ENCODE measurements at places on chromosomes 2 and 18. TPM values are rescaled to one million over a fixed set of nuclear protein-coding genes. Genes with fewer than 3 reads are reported as not detected.
A peak's percentile ranks its signal among the peaks of the same experiment; 100 is the strongest.

The SLC9A2 gene
- total RNA-seq: 8.8 TPM

The ASAP2 gene
- total RNA-seq: 34.5 TPM

The HOXD4 gene
- 1.8 TPM for total RNA-seq

The ATAD2B gene
- total RNA-seq: 8.6 TPM

The GBX2 gene
- 30.5 TPM for total RNA-seq

The MSTN gene
- total RNA-seq: not detected

The DOK6 gene
- not detected for total RNA-seq

The PAX8 gene
- total RNA-seq: 2.6 TPM

The POTEJ gene
- not detected for total RNA-seq

The AQP12A gene
- total RNA-seq: not detected

The KCNK3 gene
- 0.04 TPM for total RNA-seq

The DAW1 gene
- 1.0 TPM for total RNA-seq

The STARD6 gene
- total RNA-seq: not detected

DNA sequence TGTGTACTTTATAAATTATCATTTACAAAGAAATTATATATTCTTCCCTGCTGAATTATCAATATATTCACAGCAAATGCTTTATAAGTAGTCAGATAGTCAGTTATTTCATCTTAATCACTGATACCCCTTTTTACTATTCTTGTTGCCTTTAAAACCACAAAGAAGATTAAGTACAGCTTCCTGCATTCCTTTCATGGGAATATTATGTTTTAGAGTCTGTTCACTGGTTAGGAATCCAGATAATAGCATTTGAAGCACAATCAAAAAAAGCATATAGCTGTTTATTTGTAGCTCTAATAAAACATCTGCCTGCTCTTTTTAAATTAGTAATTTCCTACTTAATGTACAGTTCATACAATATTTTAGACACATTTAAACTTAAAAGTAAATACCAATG is 508.9 kb downstream of the FBXO15 start:
- peak; percentile 33 for DNase-seq

DNA sequence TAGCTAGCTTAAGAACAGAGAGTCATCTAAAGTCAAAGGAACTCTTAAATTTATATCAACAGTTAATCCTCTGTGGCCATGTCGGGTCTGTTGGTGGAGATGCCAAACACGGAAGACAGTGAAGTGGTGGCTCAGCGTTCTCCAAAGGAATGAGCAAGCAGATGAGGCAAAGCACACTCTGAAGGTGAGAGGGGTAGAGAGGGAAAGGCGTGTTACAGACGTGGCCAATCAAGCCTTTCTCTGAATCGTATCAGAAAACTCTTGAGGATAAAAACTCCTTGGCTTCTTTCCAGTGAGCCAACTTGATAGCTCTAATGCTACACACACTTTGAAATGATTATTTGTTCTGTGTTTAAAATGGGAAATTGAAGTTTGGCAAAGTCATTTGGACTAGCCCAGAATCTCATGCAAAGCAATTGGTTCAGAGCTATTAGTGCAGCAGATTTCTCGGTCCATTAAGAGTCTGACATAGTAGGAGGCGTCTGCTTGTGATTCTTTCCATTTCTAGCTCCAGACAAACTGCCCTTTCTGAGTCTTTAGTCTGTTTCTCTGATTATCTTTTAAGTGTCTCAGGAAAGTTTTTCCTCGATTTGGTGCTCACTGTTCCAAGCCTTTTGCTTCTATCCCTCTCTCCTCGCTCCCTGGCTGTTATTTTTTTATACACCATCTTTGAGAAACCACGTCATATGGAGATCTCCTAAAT is 57.5 kb upstream of the CPO start:
- no peak for DNase-seq

DNA sequence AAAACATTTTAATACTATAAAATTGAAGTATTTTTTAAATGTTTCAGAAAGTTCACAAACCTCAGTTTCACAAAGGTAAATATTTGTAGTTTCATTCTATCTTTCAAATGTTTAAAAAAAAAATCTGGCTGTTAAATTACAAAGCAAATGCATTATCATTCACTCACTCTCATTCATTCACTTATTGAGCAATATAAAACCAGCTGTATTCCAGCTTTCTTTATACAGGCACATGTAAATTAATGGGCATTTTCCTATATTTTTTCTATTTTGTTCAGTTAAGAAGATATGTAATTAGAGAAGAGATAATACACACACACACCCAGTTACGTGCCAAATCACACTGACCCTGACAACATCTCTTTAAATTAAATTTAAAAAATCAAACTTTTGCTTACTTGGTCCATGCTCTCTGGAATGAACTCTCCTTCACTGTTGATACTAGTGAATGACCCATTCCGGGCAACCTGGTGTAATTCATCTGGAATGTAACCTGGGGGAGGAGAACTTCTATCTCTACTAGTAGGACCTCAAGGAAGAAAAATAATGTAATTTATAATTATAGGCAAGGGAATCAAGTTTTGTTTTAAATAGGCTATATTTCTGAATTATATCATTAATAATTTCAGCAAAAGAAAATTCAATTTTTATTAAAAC is 32.5 kb upstream of the ERCC3 start:
- peak; percentile 15 for DNase-seq

GRCh38 chr2:11305958-11306357 is 38.5 kb downstream of the ROCK2 start:
- peak; percentile 56 for DNase-seq

- DNase-seq: no peak
Observed at GRCh38 chr2:168934826-168935225, 33.7 kb downstream of the G6PC2 start.

GRCh38 chr2:65364986-65365733 is 67.2 kb downstream of the SPRED2 start:
- no peak for DNase-seq

- no peak for DNase-seq
Observed at GRCh38 chr2:174611006-174611405, 13.4 kb upstream of the WIPF1 start.

DNA sequence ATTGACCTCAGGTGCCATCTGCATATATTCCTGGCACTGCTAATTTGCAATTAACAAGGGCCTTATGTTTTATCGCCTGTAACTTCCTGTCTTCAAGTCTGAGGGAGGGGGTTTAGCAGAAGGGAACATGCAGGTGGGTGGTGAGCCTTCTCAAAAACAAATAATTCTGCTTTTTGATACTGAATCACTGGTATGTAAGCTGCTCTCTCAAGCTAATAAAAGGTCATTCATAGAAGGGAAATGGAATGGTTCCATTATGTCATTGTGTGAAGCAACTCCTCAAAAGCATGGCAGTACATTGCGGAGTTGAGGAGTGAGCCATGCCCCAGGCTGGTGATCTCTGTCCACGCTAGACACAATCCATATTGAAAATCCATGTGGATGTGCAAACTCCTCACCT is 414.8 kb upstream of the ID2 start:
- DNase-seq: no peak

DNA sequence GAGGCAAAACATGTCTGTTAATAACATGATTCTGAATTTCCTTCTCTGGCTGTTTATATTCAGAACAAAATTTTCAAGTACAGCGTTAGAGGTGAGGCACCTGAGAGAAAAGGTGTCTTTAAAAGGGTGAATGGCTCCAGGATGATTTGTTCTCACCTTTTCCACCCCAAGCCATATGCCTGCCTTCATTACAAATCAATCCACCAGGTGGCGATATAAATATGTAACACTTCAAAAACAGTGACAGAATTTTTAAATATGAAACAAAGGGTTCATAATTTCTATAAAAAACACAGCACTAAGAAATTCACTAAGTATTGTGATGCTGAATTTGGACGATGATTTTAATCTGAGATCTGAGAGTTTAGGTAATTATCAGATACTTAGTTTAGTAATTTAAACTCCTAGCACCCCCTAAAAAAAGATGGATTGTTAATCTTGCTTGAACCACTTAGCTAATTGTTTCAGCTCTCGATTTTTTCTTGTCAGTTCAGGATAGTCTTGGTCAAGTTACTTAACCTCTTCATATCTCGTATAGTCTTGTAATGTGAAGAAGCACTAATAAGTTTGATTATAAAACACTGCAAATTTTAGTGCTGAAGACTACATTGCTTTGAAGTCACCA is 528.8 kb downstream of the CPS1 start:
- DNase-seq: peak; percentile 81

DNA sequence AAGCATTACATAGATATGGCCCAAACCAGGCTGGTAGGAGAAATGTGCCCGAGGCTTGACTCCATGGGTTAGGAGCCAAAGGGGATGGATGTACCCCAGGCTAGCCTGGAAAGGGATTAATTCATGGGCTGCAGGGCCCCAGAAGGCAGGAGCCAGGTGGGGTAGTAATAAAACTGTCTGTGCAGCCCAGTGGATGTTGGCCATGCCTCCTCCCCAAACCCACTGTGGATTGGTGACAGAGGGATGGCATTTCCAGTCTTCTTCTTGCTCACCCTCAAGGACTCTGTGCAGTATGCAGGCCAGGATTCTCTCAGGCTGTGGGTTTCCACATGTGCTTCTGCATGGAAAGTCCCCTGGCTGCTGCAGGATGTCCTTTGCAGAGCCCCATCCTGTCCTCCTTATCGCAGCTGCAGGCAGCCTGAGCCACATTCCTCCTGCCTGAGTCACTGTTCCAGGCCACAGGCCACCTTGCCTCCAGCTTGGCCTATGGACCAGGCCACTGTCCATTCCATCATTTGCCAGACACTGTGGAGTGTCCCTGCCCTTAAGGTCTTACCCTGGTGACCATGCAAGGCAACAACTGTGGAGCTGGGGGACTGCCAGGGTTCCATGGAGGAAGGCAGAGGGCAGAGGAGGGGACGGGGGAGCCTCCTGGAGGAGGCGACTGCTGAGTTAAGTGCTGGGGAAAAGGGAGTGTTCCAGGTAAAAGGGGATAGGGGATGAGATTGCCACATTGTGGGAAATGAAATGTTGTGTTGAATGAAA is 38.9 kb downstream of the INO80C start:
- peak; percentile 71 for DNase-seq

GRCh38 chr2:238875101-238875470 is 27.2 kb downstream of the TWIST2 start:
- DNase-seq: no peak

- no peak for DNase-seq
Observed at GRCh38 chr2:162390801-162391200, 46.9 kb downstream of the GCA start.

GRCh38 chr2:8282858-8283252 is 399.0 kb upstream of the ID2 start:
- no peak for DNase-seq

GRCh38 chr2:86492048-86492453 is 50.9 kb downstream of the KDM3A start:
- no peak for DNase-seq

- DNase-seq: no peak
Observed at GRCh38 chr18:79167526-79168190, 98.5 kb downstream of the ATP9B start.

DNA sequence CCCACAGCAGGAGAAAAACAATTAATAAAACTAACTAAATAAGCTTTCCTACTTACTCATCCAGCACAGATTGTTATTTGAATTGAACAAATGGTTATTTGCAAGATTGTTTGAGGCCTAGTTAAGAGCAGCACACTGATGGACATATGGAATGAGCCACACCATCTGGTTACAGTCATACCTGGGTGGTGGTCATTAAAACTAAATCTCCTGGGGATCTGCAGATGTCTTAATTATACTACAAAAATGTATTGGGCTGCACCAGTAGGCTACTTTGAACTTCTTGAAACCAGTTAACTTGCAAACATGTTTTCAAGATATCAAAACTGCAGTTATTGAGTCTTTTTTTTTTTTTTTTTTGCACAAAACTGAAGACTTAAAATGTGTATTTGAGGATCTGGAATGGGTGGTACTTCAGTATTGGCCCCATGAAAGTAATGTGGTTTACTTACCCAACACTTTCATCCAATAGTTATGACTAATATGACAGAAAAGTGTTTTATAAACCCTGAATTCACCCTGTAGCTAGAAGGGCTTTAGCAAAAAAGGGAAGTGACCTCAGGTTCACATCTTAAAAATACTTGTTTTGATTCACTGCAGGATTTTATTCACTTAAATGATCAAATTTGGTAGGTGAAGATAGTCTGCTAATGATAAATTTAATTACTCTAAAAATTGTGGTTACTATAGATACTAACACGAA is 10.8 kb downstream of the AGFG1 start:
- DNase-seq: peak; percentile 15

DNA sequence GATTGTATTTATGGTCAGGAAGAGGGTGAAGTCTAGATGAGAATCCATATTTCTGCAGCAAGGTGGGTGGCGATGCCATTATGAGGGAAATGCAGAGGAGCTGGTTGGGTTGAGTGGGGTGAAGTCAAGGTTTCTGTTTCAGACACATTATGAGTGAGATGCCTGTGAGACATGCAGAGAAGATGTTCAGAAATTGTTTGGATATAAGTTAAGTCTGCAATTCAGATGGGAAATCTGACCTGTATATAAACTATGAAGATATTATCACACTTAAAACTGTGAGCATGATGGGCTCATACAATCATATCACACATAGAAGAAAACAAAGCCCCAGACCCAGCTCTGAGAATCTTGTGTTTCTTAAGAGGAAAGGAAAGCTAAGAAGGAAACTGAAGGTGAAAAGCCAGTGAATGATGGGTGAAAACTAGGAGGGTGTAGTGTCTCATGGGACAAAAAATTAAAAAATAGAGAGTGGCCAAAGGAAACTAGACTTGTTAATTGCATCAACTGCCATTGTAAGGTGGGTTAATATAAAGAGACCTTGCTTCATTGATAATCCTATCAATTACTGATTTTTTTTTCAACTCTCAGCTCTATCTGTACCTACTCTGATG is 14.2 kb downstream of the GALNT5 start:
- no peak for DNase-seq

DNA sequence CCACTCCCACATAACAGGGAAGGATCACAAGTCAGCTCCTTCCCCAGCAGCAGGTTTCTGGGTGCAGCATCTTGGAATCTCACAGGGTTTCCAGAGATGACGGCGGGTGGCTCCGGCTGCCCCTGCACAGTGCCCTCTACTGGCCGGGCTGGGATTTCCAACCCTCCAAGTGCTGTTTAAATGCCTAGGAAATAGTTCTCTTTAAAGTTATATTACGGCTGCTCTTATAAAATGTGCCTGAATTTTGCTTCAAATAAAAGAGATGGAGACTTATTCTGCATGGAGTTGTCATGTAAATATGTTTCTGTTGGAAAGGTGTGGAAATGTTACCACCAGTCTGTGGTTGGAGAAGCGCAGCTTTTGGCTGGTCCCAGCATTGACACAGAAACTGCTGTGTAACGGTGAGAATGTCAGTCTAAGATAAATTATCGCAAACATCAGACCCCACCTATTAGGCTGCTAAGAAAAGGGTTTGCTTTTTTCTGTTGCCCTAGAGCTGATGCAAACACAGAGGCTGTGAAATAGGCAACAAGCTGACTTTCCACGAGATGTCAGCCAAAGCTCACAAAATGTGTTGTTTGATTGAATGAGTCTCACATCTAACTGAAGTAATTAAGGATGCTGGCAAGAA is 3.3 kb upstream of the HJURP start:
- peak; percentile 53 for DNase-seq

DNA sequence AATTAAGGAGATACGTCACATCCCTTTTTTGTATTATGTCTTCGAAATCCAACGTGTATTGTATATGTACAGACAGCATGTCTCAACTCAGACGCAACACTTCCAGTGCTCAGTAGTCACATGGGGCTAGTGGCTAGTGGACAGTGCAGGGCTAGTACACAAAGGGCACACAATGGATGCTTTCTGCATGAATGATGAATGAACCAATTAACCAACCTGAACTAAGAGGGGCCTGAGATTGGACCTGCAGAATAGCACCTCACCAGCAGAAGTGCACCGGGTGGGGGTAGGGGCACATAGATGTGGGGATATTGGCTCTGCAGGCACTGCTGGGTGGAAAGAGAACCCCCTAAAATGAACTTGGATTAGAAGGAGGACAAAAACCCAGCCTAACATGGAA is 20.7 kb downstream of the ST8SIA5 start:
- DNase-seq: no peak

GRCh38 chr2:46340740-46341420 is 43.7 kb downstream of the EPAS1 start:
- no peak for DNase-seq
